ENCODE measurements at places on chromosomes 3 and 15. TPM values are rescaled to one million over a fixed set of nuclear protein-coding genes. Genes with fewer than 3 reads are reported as not detected.

Gene CX3CR1
- not detected for total RNA-seq

Gene ZBTB20
- 16.2 TPM for total RNA-seq

Gene PYDC2
- not detected for total RNA-seq

Gene GALNT15
- 1.3 TPM for total RNA-seq

Gene KNL1
- total RNA-seq, result 1.5 TPM

Gene ISLR2
- under 0.01 TPM for total RNA-seq

Gene CLDN11
- total RNA-seq, result 430 TPM

Gene SLCO2A1
- total RNA-seq, result 0.47 TPM

Gene ZNF860
- 0.26 TPM for total RNA-seq

Gene ZPLD1
- not detected for total RNA-seq

Gene SYNM
- 3.7 TPM for total RNA-seq

Gene APBA2
- total RNA-seq, result 11.7 TPM

Gene SUCLG2
- 27.9 TPM for total RNA-seq

Gene GPR171
- total RNA-seq, result not detected

Gene BCL2A1
- 0.12 TPM for total RNA-seq

Gene GOLGA8S
- not detected for total RNA-seq

Gene CHRM5
- total RNA-seq, result under 0.01 TPM

Gene RYR3
- total RNA-seq, result not detected

Gene PLIN1
- 0.26 TPM for total RNA-seq

Gene PLA2G4D
- total RNA-seq, result not detected

Gene CFAP44
- total RNA-seq, result 2.2 TPM

Gene EPM2AIP1
- total RNA-seq, result 5.3 TPM

Gene PLS1
- total RNA-seq, result 0.09 TPM

Gene LXN
- total RNA-seq, result 68.0 TPM

Gene UNC45A
- total RNA-seq, result 36.4 TPM

Gene CDC25A
- 1.3 TPM for total RNA-seq

Gene PEX5L
- not detected for total RNA-seq
